ENCODE measurements at places on chromosomes 6 and 20. TPM values are rescaled to one million over a fixed set of nuclear protein-coding genes. Genes with fewer than 3 reads are reported as not detected.

DNA sequence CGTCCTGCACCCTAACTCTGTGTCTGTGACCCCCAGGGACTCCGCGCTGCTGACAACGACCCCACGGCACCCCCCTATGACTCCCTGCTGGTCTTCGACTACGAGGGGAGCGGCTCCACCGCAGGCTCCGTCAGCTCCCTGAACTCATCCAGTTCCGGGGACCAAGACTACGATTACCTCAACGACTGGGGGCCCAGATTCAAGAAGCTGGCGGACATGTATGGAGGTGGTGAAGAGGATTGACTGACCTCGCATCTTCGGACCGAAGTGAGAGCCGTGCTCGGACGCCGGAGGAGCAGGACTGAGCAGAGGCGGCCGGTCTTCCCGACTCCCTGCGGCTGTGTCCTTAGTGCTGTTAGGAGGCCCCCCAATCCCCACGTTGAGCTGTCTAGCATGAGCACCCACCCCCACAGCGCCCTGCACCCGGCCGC is 129.0 kb downstream of the TAF4 start:
- no peak for DNase-seq

- DNase-seq, result no peak
These were observed 92.1 kb downstream of the FYN start for GRCh38 chr6:111781041-111781708.

The SPATS1 gene
- total RNA-seq, result not detected

DNA sequence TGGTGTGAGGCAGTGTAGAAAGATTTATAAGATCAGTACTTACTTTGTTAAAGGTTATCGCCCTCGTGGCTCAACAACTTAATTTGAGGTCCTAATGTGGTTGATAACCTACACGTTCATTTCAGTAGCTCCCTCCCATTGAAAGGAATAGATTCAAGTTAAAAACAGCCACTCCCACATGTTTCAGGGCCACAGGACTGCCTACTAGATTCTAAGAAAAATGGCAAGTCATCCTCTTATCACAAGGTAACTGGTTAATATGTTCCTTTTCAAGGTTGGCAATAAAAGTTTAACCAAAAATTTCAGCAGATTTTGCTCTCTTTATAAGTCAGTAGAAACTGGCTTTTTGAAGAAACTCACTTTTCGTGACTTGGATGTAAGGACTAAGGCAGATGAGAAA is 17.1 kb downstream of the GSTA2 start:
- DNase-seq, result no peak

The HLA-DQA1 gene
- total RNA-seq, result not detected

- no peak for DNase-seq
These were observed 156.8 kb downstream of the CEBPB start for GRCh38 chr20:50347284-50348063.

GRCh38 chr6:56528412-56528841 is 114.3 kb downstream of the DST start:
- peak; percentile 86 for DNase-seq

- no peak for DNase-seq
These were observed 14.7 kb upstream of the DSP start for GRCh38 chr6:7526755-7527154.

DNA sequence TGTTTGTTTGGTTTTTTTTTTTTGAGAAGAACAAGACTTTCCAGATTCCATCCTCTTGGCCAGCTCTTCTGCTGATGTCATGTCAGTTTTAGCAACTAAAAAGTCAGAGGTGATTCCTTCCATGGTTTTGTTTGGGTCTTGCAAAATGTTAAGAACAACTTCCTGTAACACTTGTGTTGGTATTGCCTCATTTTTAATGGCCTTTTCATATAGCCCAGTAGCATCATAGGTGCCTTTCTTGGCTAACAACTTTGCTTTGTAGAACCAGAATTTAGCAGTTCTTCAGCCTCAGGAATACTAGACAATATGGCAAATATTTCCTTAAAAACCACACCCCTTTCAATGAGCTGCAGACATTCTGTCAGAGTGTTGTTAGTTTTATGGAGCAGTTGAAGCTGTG is 99.5 kb upstream of the SIRPG start:
- DNase-seq, result no peak

The IL17A gene
- total RNA-seq, result not detected

All from lung microvascular endothelial cell (primary cell).